ENCODE measurements at places on chromosomes 1 and 21.

DNA sequence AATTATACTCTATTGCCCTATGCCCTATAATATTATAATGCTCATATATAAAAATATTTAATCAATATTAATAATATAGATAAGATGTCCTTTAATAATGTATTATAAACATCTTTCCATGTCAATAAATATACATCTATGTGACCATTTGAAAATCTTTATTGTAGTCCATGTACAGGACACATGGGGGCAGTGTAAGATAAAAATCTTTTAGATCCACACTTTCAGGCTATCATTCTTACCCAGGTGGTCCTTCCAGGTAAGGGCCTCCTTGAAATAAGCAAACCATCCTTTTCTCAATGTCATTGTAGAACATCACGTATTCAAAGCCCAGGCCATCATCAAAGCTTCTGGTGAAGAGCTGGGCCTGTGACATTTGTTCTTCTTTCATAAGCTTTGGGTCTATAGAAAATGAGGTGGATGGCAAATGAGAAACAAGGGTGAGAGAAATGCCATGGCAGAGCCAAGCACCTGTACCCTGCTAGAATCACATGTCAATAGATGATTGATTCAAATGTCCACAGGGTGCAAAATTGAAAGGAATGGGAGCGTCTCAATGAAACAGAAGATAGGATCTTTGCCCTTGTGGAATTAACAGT is 20.2 kb downstream of the THEM4 start:
- DNase-seq, result no peak

DNA sequence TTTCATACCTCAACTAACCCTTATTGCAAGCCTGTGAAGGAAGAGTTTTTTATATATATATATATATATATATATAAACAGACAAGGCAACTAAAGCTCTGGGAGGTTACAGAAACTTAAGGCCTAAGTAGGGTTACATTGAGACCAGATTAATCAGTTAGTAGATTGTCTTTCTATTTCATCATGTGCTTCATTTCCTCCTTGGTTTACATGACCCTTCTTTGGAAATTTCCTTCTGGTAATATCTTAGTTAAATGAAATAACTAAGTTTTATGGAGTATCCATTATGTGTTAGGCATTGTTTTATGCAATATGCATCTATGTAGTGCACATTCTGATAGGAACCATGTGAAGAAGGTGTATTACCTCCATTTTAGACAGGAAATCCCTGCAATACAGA is 112.7 kb downstream of the FGGY start:
- DNase-seq, result no peak

- no peak for DNase-seq
These were observed 42.4 kb upstream of the COA6 start for GRCh38 chr1:234330843-234331215.

GRCh38 chr1:99577313-99577712 is 68.6 kb upstream of the PALMD start:
- no peak for DNase-seq

DNA sequence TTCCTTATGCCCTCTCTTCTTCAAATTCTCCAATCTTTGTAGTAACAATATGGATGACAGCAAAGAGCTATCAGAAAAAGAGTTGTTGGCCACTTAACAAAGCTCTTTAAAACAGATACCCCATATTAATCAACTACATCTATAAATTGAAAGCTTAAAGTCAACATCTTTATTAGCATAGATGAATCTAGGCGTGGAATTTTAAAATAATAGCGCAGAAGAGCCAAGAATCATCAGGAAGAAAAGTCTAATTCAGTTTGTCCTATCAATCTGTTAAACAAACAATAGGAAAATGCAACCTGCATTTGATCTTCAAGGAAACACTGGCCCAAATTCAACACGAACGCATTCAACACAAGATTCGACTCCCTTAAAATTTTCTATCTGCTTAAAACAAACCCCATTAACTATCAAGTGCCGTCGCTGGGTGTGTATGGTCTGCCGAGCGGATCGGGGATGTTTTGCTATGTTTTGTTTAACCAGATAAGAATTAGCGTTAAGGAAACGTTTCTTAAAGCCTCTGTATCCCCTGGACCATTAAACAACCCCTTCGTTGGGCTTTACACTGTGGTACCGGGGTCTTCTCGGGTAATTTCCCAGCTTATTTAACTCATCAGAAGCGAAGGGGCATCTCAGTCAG is 1.0 kb downstream of the LYST start:
- DNase-seq, result no peak

- no peak for DNase-seq
These were observed 136.5 kb upstream of the ETS2 start for GRCh38 chr21:38669186-38669585.

GRCh38 chr1:32474954-32475353 is 10.1 kb downstream of the ZBTB8B start:
- DNase-seq, result no peak

All from stimulated activated CD4-positive, alpha-beta T cell treated with anti-CD3 and anti-CD28 coated beads, Interleukin-15, amount 100 ng/mL, for 48 hours (primary cell).